ENCODE measurements at places on chromosomes 4 and X.

DNA sequence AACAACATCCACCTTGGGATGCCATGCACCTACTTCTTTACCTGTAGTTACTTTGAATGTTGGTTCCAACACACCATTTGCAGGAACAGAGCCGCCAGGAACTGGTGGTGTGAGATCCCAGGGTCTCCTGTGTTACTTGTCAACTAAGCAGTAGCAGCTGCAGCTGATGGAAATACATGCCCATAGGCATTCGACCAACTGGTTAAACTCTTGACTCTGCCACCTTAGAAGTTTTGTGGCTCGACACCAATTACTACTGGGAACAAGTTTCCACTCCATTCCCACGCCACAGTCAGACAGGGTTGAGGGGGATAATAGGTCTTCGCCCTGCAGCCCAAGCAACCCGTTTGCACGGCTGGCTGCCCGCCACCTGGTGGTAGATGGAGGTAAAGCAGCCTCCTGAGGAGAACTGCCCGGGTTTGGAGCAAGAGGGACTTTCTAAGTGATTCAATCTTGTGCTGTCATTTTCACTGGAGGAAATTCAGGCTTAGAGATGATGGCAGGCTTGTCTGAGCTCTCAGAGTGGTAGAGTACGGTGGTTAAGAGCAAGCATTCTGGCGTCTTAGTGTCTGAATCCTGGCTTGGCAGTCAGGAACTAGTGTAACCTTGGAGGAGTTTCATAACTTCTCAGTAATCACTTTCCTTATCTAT is 119.1 kb upstream of the TRIM2 start:
- DNase-seq: peak; percentile 67

DNA sequence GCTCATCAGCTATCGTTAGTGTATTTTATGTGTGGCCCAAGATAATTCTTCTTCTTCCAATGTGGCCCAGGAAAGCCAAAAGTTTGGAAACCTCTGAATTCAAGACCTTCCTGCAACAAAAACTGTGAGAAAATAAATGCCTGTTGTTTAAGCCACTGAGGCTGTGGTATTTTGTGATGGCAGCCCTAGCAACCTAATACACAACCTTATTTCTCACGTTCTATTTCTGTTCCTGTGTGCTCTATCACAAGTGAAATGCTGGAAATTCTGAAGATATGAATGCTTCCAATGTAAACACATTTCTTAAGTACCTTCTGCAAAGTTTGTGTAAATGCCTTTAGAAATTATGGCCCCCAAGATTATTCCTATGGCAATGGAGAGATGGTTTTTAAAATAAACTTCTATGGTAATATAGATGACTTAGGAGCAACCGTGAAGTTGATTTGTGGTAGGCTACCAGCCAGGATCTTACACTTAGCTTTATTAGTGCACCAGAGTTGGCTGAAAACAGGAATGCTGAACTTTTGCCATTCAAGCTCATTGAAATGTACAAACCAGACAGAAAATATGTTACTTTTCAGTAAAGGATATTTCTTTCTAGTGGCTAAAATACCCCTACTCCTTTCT is 148.0 kb downstream of the USP46 start:
- no peak for DNase-seq

DNA sequence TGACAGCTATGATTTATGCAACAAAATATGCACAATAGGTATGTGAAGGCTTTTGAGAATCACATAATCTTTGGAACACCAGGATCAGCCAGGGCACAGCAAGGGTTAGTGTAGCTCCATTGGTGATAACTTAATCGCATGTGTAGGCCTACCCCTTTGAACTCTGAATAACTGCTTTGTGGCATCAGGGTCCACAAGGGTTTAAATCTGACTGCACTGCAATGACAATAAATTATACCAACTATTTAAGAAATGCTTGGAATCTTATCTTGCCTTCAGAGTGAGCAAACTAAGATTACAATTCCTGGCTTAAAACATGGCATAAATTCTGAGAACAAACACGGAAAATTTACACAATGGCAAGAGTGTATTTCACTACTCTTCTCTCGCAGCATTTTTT is 245.8 kb downstream of the FBXO8 start:
- DNase-seq: no peak

DNA sequence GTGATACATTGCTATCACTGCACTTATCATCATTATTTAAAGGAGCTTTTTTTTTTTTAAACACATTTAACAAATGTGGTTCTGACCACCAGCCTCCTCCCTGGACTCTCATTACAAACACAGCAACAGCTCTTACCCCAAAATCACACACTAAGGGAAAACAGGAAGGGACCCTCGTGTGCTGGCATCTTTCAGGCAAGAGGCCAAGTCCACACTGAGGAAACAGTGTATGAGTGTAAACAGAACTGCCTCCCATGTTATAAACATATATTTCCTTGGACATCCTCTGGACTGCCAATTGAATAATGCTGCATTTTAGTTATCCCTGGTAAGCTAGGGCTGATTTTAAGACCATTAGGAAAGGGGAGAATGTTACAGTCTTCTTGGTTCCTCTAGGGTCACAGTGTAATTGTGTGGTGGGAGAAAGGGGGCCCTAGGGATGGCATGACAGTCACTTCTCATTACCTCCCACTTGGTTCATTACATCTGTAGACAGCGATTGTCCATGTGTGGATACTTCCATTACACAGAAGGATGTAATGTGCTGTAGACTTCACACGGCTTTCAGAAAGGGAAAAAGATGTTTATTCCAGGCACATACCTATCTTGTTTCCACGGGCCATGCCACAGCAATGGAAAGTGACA is 244.6 kb upstream of the TET2 start:
- DNase-seq: no peak

DNA sequence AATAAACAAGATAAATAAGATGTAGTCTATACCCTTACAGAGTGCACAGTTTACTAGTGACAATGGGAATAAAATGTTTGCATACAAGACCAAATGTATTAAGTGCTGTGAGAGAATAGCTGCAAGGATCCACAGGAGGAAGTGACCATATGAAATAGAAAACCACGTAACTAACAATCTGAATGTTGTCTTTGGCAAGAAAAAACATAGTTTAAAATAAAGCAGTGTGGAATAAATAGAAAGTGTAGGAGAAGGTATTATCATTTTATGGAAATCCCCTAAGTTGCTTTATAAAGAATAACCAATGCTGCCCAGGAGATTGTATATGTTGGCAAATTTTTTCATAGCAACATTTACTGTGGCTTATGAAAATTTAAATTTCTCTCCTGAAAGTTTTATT is 116.1 kb downstream of the PCDH7 start:
- DNase-seq: no peak

DNA sequence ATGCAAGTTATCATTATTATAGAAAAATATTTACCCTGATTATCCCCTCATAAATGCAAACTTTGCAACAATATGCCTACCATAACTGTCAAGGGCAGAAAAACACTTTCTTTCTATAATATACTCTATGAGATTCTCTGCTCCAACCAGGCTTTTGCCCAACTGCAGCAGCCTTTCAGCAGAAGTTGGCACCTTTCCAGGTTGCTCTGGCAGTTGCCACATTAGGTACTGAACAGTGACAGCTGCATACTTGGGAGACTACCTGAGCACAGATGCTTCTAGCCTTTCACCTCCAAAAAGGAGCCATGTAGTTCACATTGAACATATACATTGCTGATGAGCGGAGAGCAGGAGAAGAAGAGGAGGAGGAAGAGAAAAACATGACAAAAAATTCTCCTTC is 69.5 kb upstream of the BRWD3 start:
- no peak for DNase-seq

DNA sequence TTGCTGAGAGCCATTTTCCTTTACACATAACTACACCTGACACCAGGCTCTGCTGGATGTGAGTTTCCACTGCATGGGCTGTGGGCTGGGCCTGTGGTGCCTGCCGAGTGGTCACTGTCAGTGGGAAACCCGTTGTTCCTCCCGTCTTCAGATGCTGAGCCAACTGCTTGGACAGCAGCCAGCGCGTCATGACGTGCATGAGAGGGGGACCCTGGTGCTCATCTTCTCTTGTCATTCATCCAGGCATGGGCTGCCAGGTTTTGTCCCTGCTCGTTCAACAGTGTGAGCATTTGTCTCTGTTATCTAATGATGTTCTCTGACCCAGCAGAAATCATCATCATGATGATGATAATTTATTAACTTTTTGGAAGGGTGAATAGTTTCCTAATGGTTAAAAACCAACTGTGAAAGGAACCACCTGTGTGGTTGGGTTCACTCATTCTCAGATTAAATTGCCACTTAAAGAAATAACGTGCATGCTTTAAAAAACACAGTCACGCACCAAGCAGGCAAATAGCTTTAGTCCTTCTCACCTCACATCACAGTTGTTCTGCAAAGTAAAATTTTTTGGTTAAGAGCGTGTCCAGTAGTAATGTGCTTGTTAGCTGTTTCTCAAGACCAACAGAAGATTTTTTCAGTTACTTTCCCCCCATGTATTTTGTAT is 19.9 kb upstream of the CLDN34 start:
- no peak for DNase-seq

DNA sequence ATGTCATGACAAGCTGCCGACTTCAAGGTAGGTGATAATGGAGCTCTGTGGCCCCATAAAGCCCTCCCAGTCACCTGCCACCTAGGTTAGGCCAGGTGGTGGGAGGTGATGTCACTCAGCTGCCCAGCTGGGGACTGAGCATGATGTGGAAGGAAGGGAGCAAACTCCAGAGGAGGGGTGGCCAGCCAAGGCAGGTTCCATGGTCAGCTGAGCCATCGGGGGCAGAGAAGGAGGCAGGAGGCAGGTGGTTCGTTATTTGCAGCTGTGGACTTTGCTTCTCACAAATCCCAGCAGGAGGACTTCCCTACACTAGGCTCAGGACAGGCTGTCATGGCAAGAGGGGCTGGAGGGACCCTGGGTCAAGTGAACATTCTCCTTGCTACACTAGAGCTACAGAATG is 2.1 kb downstream of the CCDC120 start:
- DNase-seq: no peak

DNA sequence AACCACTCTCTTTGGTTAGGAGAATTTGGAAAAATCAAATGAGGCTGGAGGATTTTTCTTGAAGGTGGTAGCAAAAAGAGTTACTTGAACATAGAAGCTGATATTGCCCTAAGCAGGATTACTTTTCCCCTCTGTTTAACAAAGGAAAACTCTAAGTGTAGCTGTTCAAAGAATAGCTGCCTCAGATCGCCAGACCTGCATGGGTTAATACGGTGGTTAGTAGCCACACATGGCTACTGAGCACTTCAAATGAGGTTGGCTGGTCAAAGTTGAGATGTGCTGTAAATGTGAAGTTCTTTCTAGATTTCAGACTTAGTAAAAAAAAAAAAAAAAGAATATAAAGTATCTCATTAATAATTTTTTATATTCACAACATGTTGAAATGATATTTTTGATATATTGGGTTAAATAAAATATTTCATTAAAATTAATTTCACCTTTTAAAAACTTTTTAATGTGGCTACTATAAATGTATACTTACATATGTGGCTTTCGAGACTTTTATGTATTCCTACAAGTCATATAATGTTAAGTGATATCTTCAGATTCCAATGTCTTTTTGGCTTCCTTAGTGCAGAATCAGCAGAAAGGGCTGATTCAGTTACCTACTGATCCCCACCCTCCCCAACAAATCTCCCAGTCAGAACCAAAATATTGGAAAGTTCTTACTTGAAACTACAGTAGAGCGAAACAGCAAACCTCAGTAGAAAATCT is 3.3 kb upstream of the RPS6KA3 start:
- no peak for DNase-seq

GRCh38 chr4:22787753-22788375 is 95.1 kb downstream of the GBA3 start:
- no peak for DNase-seq

Measured in ovary (tissue), 10 donors.